ENCODE measurements at places on chromosomes 3 and 15.

DNA sequence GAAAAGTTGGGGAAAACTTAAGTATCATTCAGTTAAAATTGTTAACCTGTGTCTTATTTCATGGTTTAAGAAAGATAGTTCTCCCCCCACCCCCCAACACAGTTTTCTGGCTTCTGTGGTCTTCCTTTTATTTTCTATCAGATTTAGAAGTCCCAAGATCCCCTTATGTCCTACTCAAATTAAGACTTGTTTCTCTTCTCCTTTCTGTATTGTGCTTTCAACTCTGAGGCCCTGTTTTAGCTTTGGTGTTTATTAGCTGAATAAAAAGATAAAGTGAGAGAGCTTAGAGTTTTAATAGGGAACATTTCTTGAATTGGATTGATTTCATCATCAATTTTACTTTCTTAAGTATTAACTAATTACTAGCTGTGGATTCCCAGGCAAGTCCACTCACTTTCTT is 62.6 kb downstream of the AKAP13 start:
- DNase-seq = no peak

DNA sequence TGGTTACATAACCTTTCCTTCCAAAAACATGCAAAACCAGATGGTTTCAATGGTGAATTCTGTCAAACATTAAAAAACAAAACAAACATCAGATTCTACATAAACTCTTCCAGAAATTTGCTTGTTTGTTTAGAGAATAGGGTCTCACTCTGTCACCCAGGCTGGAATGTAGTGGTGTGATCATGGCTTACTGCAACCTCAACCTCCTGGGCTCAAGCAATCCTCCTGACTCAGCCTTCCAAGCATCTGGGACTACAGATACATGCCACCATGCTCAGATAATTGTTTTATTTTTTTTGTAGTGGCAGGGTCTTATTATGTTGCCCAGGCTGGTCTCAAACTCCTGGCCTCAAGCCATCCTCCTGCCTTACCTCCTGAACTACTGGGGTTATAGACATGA is 36.1 kb downstream of the FBXL2 start:
- no peak for DNase-seq

GRCh38 chr3:57818772-57819171 is 62.7 kb downstream of the SLMAP start:
- no peak for DNase-seq

DNA sequence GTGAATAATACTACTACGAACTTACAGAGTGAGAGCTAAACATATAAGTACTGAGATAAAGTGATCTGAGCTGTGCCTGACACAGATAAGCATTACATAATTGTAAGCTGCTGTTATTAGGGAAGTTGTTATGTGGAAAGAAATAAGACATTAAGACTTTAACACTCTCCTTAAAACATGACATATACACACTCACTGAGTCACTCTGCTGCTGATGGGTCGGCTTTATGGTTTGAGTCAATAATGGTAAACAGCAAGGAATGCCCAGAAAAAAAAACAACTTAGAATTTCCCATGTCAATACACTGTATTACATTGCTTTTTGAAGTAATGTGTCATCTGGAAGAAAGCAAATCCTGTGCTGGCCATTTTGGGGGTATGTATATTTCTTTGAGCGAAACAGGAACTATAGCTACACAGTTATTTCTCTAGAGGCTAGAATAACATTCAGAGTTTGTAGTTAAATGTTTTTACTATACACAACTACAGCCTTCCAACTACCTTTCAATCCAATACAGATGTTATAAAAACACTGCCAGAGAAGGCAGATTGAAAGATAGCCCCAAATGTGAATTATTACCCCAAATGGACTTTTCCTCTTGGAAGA is 22.8 kb upstream of the SPRED1 start:
- no peak for DNase-seq
